Muscle of arm (tissue), 14 donors: ENCODE measurements at places on chromosomes 5 and 9.

DNA sequence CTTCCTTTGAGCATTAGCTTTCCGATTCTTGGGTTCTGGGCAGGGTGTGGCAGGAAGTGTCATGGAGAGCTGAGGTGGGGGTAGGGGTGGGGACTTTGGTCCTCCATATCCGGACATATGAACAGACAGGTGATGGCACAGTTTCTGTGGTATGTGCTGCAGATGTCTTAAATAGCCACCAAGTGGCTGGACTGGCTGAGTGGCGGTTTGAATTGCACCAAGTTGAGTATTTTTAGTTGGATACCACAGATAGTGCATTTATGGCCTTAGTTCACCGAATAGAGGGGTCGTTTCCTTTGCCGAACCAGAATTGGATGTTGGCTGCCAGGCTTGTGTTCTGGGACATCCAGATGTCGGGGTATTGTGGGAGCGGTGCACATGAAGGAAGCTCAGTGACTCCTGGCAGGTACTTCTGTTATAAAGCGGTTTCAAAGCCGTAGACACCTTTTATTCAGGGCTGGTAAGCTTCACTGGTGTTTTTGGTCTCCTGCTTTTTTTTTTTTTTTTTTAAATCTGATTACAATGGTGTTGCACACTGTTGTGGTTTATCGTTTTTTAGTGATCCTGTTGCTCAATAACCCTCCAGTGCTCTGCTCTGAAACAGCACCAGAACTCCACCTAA is 15.1 kb upstream of the TNFAIP8 start:
- no peak for DNase-seq

DNA sequence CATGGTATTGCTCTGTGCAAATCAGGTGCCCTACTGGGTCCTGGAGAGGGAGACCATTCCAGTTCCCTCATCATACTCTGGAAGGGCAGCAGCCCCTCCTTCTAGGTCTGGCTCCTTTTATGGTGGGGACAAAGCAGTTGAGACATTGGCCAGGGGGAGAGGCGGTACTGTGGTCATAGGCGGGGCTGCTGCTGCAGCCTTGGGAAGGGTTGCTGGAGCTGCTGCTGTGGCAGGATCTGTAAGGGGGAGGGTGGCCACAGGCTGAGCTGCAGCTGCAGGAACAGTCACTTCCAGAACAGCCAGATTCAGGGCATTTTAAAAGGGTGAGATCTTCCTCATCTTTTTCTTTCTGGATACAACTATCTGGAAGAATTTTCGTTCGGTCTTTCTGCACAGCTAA is 233.0 kb upstream of the SGCD start:
- no peak for DNase-seq

DNA sequence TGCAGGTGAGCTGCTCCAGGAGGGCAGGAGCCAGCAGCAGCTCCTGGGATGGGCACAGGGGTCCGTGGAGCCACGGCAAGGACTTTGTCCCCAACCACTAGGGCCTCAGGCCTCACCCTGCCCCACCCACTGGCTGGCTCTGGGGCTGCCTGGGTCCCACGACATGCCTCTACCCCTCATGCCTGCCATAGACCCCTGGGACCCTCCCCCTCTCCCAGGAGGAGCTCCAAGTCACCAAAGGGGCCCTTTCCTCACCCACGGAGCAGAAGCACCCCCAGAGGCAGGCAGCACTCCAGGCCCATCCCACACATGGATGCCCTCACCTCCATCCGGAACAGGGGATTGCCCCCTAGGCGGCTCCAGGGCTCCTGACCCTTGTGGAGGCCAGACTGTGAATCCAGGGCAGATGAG is 6.5 kb downstream of the ABCA2 start:
- no peak for DNase-seq

DNA sequence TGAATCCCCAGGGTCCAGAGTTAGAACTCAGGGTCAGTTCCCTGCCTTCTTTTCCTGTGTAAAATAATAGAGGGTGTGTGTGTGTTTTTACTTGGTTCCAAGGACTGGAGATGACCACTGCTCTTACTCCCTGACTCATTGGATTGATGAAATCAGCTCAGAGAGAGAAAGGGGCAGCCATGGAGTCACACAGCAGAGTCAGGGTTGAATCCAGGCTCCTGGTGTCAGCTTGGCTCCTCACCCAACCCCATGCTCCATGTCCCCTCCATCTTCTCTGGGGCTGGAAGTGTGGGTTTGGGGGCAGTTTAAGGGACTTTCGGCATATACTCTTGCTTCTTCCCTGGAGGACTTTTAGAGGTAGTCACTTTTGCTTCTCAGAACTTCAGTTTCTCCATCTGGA is 21.6 kb downstream of the DAB2IP start:
- no peak for DNase-seq

DNA sequence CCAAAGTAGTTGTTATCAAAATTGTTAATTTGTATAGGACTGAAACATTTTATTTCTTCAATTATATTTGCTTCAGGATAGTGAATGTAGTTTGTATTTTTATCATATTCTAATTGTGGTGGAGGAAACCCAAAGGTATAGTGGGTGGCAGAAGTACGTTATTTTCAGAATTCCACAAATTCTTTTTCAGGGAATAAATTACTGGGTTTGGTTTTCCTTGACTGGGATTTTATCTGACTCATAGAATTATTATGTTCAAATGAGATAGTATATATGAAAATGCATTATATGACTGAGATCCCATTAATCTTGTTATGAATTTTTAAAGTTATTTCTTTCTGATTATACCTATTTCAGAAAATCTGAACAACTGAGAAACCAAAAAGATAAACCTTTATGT is 73.7 kb downstream of the VPS13A start:
- DNase-seq, result no peak

- DNase-seq, result no peak
Measured at GRCh38 chr5:59496524-59497134, 396.9 kb downstream of the PDE4D start.

DNA sequence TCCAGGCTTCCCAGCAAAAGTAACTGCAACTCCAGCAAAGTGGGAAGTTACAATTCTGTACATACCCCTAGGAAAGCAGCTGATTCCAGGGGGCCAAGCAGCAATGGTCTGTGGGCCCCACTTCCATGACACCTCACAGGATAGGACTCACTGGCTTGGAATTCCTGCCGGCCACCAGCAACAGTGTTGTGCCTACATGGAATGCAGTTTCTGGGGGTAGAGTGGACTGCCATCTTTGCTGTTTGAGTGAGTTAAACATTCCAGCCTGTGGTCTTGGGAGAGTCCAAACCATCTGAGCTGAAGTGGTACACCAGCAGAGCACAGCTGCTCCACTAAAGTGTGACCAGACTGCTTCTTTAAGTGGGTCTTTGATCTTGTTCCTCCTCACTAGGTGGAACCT is 13.4 kb upstream of the FBN2 start:
- no peak for DNase-seq

GRCh38 chr9:91755761-91756509 is 194.1 kb downstream of the ROR2 start:
- no peak for DNase-seq

DNA sequence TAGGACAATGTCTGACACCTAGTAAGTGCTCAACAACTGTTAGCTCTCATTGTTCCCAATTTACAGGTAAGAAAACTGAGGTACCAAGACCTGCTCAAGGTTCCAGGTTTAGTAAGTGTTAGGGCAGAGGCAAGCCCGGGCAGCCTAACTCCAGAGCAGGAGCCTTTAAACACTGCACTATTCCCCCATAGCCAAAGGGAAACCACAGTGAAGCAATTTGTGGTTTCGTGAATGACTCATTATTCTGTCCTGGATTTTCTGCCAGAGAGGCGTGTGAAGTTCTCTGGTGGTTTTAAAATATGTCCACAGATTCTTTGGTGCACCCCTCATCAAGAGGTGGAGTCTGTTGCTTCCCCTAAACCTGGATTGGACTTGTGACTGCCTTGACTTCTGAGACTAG is 1.0 kb upstream of the MCC start:
- DNase-seq, result no peak
